ENCODE measurements at places on chromosomes 5 and 9.

- no peak for DNase-seq
Measured at GRCh38 chr5:180785121-180785781, 17.4 kb downstream of the MGAT1 start.

DNA sequence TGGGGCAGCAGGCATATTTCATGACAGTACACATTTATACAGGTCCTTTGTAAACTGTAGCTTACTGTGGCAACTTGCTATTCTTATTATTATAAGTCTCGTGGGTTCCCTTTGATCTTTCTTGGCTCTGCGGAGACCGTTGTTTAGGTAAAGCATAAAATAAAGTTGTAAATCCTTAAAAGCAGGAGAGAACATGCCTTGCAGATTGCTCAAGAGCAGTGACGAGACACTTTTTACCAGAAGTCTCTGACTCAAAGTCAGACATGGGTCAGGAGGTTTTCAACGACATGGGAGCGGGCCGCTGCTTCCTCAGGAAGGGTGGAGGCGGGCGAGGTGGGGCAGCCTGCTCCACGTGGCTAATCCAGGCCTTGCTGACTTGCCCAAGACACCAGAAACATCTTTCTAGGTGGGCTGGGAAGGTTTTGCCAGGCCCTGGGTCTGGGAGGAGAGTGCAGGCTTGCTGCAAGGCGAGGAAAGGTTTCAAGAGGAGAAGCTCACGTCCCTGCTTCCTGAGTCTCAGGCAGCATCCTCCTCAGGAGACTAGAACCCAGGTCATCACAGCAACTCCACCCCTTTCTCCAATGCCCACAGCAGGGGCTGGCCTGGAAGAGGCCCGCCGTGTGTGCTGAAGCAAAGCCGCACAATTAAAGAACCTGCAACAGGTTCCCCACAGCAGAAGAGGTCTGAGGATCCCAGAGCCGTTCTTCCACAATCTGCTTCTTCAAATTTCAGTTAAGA, 6.5 kb downstream of the TBC1D2 start:
- DNase-seq: no peak

DNA sequence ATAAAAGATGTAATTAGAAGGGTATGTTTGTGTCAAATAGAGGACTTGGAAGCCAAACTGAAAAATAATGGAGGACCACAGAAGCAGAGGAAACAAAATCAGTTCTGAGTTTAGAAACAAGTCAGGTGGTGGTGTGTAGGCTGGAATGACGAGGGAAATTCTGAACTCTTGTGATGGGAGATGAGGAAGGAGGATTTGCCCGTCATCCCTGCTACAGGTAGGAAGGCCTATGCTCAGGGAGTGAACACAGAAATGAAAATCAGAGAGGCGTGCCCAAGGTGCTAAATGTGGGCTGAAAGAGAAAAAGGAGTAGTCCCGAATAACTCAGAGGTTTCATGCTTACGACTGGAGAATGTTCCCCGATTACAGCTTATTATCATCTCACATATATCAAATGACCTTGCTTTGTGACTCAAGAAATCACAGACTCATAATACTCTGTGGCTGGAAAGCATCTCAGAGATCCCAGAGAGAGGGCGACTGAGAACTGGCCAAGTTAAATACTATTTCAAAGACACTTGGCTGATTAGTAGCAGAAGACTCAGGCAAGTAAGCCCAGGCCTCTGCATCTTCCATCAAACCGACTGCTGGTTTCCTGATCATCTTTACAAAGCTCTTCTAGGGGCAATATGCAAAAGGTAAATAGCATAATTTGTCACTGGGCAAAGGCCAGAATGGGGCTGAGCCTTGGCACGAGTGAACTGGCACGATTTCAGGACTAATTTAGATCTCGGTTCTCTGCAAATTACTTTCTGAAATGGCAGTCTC, 126.0 kb downstream of the SUSD1 start:
- no peak for DNase-seq

DNA sequence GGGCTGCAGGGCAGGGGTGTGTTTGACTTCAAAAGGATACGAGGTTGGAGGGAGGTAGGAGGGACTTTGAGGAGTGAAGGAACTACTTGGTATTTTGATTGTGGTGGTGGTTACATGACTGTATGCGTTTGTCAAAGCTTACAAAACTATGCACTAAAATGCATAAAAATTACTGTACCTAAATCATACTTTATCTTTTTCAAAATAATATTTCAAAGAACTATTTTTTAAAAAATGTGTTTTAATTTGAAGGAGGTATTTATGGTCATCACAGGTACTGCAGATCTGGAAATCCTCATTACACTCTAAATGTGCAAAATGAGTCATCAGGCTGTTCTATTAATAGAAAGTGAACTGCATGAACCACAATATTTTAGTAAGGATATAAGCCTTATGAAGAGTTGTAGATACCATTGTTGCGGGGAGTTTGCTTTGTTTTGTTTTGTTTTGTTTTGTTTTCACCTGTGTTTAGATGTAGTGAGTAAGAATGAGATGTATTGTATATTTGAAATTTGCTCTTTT, 116.9 kb downstream of the ARRDC3 start:
- DNase-seq: no peak

GRCh38 chr5:142358648-142359047, 33.8 kb upstream of the SPRY4 start:
- DNase-seq: no peak

GRCh38 chr9:37678789-37679273, 28.1 kb downstream of the FRMPD1 start:
- DNase-seq: no peak

GRCh38 chr9:2448193-2448738, 173.3 kb upstream of the VLDLR start:
- no peak for DNase-seq

- DNase-seq: no peak
Measured at GRCh38 chr9:126508928-126509327, 104.8 kb upstream of the LMX1B start.

- no peak for DNase-seq
Measured at GRCh38 chr5:171142617-171143016, 166.4 kb upstream of the TLX3 start.

DNA sequence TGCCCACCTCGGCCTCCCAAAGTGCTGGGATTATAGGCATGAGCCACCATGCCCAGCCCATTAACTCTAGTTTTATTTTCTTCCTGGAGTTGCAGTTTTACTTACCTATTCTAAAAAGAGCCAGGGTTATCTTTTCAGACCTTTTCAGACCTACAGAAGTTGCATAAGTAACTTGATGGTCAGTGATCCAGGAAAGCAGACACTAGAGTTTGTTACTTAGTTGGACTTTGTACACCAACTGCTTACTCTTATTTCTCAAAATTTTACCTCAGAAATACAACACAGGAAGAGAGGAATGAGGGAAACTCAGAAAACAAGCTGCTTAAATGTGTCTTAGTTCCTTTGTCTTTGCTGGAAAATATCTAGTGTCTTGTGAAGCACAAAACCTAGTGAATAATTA, 25.4 kb downstream of the RAD23B start:
- no peak for DNase-seq

DNA sequence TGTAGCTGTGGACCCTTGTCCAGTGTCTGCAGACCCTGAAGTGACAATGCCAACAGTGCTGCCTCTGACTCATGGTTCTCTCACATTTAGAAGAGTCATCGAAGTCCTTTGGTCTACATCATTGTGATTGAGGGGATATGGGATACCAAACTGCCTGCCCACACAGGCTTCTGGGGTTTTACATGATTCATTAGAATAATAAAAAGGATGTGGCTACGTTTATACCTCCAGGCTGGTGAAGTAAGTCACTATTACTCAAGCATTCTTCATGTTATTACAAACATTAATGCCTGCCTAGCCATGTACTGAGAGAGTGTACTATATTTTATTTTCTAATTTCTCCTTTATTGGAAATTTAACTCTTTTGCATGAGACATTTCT, 365.7 kb downstream of the SPATA31D1 start:
- DNase-seq: no peak

- no peak for DNase-seq
Measured at GRCh38 chr9:116447934-116448333, 239.2 kb upstream of the TRIM32 start.

GRCh38 chr9:121865060-121865459, 213.6 kb downstream of the DAB2IP start:
- no peak for DNase-seq

DNA sequence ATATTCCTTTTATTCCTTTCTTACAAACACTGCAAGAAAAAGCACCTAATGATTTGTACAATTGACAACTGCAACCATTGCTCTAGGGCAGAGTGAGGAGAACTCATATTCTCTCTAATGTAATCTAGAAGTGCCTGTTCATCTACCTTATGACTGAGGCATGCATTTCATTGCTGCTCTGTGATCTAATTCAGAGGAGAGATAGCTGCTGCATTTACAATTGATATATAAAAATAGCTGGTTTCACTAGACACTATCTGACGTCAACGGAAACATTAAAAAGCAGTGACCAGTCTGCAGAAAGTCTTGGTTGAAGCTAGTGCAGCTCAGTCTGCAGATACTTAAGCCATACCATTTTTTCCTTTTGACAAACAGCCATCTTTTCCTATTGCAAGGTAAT, 72.8 kb upstream of the C6 start:
- no peak for DNase-seq

DNA sequence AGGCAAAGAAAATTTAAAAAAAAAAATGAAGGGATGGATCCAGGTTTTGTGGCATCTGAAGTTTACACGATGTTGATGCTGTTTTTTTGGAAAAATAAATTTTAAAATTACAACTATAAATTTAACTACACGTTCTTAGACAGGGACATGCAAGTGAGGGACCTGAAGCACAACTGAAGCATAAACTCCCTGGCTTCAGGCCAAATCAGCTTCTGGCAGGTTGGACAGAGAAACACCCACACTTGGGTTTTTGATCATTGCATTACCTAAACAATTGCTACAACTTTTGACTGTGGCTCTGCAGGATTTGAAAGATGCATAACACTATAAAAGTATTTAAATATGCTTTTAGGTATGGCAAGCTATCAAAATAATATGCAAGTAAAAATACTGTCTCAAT, 1318.3 kb upstream of the DMAC1 start:
- DNase-seq: no peak

DNA sequence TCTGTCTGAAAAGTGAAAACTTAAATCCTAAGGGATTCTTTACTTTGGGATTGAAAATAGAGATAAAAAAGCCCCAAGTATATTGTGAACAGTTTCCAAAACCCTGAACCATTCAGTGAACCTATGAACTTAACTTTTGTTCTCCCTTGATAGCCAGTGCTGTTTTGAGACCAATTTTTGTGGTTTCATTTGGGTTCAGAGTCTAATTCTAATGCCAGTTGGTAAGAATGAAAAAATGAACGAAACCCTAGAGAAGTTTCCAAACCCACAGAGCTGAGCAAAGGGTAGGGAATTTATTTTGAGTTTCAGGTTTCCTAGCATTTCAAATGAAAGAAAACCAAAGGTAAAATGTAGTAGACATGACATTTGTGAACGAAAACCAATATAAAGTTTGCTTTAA, 1366.8 kb downstream of the EFNA5 start:
- no peak for DNase-seq

DNA sequence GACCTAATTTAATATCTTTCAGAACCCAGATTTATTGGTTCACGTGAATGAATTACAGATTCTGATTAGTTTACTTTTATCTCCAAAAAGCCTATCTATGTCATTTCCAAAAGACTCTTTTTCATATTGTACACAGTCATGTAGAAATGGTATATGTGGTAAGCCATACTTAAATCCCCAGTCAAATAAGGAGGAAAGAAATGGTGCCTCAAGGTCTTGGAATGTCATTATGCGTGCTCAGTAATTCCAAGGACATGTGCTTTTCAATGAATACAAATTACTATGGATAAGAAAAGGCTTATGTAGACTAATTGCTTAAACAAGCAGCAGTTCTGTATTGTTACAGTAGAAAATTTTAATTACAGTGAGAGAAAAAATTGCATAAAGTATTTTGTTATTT, 64.1 kb upstream of the TYRP1 start:
- no peak for DNase-seq

DNA sequence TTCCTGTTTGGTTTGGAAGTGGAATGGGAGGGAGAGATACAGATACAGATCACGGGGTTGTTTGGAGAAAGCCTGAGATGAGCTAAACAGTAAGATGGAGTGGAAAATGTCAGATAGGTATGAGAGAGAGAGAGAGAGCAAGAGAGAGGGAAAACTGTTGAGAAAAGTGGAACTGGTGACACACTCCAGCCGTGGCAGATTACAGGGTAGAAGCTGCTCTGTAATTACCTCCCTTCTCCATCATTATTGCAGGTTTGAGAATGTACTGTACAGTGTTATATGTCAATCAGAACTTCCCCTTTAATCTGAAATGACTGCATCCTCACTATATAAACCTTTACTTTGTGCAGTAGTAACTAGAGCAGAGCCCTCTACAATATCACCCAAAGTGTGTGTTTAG, 74.5 kb upstream of the WWC1 start:
- no peak for DNase-seq

DNA sequence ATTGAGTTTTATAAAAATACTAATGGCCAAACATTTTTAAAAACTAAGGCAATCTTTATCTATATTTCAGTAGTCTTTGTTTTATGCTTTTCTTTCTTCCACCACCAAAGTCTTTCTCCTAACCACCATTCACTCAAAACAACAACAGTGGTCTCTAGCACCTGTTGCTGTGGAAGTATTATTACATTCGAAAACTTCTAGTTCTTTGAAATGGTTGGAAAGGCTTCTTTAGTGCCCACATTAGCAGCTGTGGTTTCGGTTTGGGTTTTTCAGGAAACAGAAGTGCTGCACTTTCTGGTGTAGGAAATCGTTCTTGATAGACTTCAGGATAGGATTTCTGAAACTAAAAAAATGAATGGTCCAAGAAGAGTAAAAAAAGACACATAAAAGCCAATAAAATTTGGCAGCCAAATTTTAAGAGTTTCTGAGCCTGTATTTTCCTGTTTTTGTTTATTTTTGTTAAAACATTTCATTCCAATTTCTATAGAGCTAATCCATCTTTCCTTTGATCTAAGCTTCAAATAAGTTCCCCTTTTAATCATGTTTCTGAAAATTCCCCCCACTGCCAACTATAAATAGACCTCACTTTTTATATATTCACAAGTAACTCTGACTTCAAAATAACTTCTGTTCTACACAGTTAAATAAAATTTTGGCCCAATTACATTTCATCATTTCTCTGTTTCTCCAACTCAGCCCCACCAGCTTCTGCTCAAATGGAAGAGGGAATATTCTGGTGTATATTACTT, 102.2 kb downstream of the DEPDC1B start:
- no peak for DNase-seq

GRCh38 chr5:147404706-147405105, 105.2 kb downstream of the DPYSL3 start:
- DNase-seq: no peak

DNA sequence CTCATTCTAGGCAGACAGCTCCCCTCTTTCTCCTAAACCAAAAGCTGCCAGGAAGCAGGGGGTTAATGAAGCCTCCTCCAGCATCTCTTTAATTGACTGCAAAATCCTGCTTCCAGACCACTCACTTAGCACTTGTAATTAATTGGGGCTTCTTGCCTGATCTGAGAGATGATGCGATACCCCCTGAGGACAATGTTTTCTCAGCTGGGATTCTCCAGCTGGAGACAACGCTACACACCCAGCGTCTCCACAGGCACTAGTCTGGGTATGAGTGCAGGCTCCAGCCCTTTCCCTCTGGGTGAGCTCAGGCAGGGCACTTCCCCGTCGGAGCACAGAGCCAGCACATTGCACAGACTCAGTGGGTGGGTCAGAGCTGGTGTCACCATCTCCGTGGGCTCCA, 16.1 kb downstream of the CPLX2 start:
- no peak for DNase-seq
